ENCODE measurements at places on chromosomes 7 and 10.

DNA sequence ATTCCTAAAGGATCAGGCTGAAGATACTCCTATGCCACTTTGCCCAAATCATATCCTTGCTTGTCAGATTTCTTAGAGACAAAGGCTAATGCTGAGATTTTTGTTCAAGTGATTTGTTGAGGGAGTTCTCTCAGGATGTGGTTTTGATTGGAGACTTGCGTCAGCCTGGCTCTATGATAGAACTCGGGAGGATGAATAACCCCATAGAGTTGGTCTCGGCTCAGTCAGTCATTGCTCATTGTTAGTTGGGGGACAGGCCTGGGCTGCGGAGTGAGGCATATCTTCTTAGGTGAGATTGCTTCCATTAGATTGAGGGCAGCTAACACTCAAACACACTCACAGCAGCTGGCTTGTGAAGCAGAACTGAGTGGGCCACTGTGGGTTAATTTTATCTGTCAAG lies 203.4 kb downstream of the KIF20B start:
- DNase-seq = peak; percentile 3

DNA sequence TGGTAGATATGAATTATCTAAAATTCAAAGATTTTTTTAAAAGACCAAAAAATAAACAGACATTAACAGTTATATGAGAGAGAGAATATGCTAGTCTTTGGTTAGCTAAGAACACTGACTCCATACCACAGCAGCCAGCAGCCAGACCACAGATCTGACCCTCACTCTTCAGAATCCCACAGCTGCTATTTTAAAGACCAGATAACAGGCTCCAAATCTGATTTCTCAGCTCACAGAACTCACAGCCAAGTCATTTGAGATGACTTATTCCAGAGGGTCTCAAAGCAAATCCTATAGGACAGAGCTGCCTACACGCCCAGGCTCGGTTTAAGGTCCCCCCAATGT lies 20.4 kb downstream of the NUDCD3 start:
- DNase-seq = no peak

GRCh38 chr7:131107337-131108211 lies 220.1 kb upstream of the MKLN1 start:
- peak; percentile 76 for DNase-seq

GRCh38 chr7:25262586-25262985 lies 34.3 kb upstream of the NPVF start:
- peak; percentile 58 for DNase-seq

DNA sequence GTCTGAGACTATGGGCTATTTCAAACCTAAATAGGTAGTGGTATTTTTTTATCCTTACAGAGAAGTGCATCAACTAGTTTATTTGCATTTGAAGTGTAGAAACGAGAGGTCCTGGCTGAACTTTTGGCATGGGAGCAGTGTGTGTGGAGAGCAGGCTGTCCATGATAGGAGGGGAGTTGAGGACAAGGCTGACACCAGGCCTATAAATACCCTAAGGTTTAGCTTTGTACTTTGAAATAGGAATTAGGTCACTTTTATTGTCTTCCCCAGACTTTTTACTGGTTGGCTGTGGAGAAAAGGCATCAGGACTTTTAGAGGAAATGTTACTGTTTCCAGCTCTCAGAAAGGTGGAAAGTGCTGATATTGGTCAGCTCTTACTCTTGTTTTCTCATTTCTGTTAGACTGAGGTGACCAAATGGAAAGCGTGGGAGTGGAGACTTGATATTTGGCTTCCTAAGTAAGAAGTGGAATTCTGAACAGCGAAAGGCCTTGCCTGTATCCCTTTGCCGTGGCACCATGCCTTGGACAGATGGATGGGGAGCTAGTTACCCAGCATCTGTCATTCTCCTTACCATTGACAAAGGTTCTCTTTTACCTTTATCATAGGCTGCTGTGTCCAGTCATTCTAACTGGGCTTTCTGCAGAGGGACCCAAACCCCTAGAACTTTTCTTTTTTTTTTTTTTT lies 46.0 kb downstream of the GBF1 start:
- no peak for DNase-seq

DNA sequence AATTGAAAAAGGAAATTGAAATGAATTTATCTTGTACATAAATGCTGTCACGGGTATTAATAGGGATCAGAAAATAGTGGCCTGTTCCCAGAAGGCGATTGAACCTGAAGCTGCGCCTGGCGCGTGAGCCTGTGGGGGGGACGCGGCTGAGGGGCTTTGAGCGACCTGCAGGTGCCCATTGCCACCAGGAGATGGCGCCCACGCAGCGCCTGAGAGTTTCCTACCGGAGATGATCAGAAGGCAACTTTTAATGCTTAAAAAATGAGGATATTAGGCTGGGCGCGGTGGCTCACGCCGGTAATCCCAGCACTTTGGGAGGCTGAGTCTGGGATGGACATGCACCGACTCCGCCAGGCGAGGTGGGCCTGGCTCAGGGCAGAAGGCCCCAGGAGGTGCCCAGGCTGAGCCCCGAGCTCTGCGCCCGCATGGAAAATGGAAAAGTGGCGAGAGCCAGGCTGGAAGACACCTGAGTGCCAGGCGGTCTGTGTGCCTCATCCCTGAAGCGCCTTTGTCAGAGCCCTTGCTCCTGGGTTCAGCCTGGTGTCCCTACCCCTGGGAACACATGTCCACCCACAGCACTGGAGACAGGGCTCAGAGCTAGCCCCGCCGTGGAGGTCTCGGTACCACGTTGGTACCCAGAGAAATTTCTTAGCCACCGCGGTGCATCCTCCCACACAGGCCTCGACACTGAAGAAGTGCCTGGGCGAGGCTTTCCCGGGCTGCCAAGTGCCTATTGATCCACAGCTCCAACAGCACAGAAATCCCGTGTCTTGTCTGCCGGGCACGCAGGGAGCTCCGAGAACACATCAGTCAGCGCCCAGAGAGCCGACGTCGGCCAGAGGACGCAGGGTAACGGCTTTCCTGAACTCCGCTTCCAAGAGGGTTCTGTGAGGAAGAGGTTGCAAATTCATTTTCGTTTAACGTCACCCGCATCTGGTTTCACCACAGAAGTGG lies 117.4 kb downstream of the INPP5A start:
- peak; percentile 51 for DNase-seq

DNA sequence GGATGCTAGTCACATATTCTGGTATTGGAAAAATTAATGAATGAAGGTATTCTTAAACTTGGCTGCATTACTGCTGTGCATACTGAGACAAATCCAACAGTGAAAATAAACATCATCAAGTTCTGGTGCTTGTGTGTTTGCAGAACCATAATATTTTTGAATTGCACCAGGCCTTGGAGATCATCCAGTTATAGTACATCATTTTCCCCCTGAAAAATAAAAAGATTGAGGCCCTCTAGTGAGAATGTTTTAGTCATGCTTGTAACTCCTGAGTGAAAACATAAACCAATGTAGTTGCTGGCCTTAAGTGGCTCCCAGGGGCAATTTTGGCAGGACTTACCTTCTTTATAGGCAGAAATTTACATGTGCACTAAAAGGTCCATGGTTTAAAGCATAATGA lies 218.8 kb upstream of the TMEM229A start:
- DNase-seq = no peak

DNA sequence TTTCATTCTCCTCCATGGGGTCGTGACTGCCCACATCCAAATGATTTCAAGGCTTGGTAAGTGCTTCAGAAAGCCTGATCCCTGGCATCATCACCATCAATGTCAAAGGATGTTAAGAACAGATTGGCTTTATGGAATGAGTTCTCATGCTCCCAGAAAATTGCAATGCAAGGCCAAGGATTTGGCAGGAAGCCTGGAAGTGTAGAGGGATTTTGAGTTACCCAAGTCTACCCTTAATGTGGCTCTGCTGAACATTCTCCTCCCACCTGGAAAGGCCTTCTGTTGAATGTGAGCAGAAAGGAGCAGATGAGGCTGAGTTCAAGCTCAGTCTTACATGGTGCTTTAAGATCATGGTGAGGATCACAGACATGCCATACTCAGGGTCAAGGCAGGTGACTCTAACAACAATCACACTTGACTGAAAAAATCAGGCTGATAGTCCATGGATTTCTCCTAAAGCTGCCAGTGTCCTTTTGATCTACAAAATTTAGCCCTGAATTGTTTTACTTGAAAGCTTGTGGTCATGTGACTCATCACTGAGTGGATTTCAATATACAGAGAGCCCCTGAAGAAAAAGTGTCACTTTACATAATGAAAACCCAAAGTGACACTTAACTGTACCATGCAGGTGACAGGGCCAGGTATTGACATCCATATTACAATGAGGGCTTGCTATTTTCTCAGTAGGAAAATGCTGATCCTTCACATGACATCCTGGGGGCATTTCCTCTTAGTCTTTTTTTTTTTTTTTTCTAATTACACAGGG lies 111.1 kb upstream of the PDLIM1 start:
- no peak for DNase-seq

DNA sequence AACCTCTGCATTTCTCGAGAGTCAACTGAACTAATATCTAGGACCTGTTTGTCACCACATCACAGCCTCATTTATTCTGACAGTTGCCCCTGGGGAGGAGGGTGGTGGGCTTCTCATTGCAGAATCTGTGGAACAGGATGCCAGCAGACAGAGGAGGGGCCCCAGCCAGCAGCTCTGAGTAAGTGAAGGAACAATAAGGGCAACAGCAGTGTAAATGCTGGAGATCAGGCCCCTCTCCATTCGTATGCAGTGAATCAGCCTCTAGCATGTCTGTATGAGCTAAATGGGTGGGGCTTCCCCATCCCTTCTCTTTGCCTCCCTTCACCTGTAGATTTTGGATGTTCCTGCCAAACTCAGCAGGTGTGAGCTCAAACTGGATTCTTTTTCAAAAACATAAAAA lies 7.7 kb upstream of the CPVL start:
- no peak for DNase-seq

DNA sequence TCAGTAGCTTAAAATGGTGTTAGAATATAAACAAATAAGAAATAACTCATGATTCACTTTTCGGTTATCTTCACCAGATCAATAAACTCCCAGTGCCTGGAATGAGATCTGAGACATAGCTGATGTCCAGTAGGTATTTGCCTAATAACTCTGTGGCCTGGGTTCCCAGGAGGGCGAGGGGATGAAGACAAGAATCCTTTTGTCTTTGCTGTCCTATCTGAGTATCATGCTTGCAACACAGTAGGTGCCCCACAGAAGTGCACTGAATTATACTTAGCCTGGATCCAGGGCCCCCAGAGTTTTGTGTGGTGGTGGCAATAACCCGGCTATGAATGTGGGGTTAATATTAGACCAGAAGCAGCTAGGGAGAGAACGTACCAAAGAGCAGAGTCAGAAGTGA lies 350.1 kb upstream of the AOAH start:
- no peak for DNase-seq

- peak; percentile 4 for DNase-seq
These were observed 30.8 kb downstream of the TM9SF3 start for GRCh38 chr10:96556003-96556402.

DNA sequence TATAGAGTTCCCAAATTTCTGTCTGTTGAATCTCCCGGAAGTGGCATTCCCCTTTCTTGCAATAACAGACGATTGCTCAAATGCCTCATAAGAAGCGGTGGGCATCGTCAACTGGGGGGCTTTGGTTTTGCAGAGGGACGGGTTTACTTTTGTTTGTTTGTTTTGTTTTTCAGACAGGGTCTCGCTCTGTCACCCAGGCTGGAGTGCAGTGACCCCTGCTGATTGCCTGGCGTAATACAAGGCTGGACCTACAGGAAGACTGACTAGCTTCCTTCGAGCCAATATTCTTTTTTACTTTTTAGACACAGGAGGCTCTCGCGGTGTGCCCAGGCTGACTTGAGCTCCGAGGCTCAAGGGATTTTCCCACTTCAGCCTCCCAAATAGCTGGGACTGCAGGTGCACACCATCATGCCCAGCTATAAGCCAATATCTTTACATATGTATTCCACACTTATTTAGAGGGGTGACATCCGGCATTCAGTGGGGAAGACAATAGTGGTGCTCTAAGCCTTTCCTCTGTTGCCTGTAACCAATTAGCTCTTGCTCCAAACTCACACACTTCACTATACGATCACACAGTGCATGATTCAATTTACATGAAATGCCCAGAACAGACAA lies 58.1 kb downstream of the FHIP2A start:
- no peak for DNase-seq

- DNase-seq = no peak
These were observed 28.4 kb upstream of the CRHR2 start for GRCh38 chr7:30710669-30711068.

DNA sequence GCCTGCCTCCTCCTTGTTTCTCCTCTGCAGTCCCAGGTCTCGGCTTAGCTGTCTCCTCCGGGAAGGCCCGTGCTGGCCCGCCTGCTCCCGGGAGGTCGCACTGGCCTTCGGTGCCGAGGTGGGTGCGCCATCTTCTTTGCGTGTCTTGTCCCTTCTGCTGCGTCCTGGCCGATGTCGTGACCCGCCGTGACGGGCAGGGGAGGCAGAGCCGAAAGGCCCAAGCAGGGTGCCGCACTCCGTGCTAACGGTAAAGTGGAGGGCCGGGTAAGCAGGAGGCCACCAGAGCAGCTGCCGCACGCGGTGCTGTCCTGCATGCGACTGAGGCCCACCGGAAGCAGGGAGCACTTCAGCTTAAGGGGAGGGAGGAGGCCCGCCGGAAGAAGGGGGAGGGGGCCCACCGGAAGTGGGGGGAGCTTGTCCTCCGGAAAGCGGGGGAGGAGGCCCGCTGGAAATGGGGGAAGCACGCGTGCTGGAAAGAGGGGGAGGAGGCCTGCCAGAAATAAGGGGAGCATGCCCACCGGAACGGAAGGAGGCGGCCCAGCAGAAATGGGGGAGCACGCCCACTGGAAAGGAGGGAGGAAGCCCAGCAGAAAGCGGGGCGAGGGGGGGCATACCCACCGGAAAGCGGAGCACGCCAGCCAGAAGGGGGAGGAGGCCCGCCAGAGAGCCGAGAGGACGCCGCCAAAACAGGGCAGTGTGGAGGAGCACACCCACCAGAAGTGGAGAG lies 71.4 kb downstream of the PROSER2 start:
- no peak for DNase-seq

- DNase-seq = no peak
These were observed 930 bp downstream of the KNDC1 start for GRCh38 chr10:133160826-133161471.

- peak; percentile 44 for DNase-seq
These were observed 198.9 kb upstream of the CCDC6 start for GRCh38 chr10:60105295-60105695.

GRCh38 chr7:121334875-121335648 lies 6.3 kb downstream of the WNT16 start:
- DNase-seq = peak; percentile 82

DNA sequence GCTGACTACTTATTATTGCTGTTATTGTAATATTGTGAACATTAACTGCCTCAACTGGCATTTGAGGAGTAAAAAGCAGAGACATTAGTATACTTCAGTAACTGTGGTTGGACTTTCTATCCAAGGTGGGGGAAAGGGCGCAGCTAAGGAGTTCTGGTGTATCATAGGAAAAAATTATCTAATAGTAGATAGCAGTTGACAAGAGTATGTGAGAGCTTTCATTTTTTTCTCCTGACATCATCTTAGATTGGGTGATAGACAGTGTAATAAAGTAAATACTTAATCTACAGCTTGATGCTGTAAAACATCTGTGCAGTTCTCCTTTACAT lies 68.9 kb downstream of the PHTF2 start:
- DNase-seq = peak; percentile 50

GRCh38 chr7:148289630-148290029 lies 300.9 kb upstream of the C7orf33 start:
- DNase-seq = no peak

- DNase-seq = no peak
These were observed 193.4 kb upstream of the MBL2 start for GRCh38 chr10:52965938-52966401.
